Suprapubic skin (tissue), 4 donors: ENCODE measurements at places on chromosomes 12 and 14.

- peaks cover 42% of the 10 kb centered on the region for H3K4me1 ChIP-seq
- no peak for DNase-seq
- H3K36me3 ChIP-seq = no peaks in the 10 kb centered on the region
- H3K27ac ChIP-seq = no peak overlapping the region
These were observed 6.2 kb upstream of the KRT2 start for GRCh38 chr12:52658196-52658595.

- H3K27ac ChIP-seq = no peak overlapping the region
- no peak overlapping the region for H3K4me3 ChIP-seq
- no peak for DNase-seq
- no peaks in the 10 kb centered on the region for H3K4me1 ChIP-seq
- no peaks in the 10 kb centered on the region for H3K27me3 ChIP-seq
These were observed 108.0 kb downstream of the FIGNL2 start for GRCh38 chr12:51740536-51740935.

GRCh38 chr14:68264260-68264569 is 444.6 kb downstream of the RAD51B start:
- no peak overlapping the region for H3K27ac ChIP-seq
- H3K36me3 ChIP-seq = no peaks in the 10 kb centered on the region
- no peak overlapping the region for H3K4me3 ChIP-seq
- peaks cover 19% of the 10 kb centered on the region for H3K4me1 ChIP-seq

DNA sequence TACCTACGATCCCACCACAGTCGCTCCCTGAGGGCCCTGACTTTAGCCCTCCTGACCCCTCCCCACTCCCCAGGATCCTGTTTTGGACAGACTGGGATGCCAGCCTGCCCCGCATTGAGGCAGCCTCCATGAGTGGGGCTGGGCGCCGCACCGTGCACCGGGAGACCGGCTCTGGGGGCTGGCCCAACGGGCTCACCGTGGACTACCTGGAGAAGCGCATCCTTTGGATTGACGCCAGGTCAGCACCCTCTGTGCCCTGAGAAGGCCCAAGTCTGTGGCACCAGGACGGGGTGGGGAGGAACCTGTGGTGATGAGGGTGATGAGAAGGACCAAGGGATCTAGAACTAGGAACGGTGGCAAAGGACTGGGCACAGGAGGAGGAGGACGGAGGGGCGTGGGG is 29.9 kb upstream of the LRP1-AS start:
- DNase-seq = no peak
- H3K27ac ChIP-seq = no peak overlapping the region
- H3K4me1 ChIP-seq = peaks cover 61% of the 10 kb centered on the region
- no peaks in the 10 kb centered on the region for H3K27me3 ChIP-seq
- no peak overlapping the region for H3K4me3 ChIP-seq
- H3K36me3 ChIP-seq = peaks cover 58% of the 10 kb centered on the region

DNA sequence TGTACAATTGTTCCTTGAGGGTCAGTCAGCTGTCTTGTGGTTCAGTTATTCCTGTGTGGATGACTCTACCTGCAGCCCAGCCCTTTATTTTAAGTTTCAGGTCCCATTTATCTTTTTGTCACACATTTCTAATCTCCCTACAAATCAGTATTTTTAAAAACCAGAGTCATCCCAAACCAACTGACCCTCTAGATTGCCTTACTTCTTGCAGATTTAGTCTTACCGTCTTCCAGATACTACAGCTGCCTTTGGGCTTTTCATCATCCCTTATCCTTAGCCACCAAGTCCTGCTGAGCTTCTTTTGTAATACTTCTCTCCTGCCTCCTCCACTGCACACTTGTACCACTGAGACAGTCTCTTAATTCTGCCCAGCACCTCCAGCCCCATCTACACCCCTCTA is 54.9 kb downstream of the PRKCH start:
- no peak overlapping the region for H3K27ac ChIP-seq
- H3K36me3 ChIP-seq = peaks cover 3% of the 10 kb centered on the region
- no peak for DNase-seq

- H3K27ac ChIP-seq = no peak overlapping the region
- H3K36me3 ChIP-seq = peaks cover 27% of the 10 kb centered on the region
These were observed 126.3 kb upstream of the EVL start for GRCh38 chr14:99938896-99939295.

- DNase-seq = no peak
- H3K36me3 ChIP-seq = no peaks in the 10 kb centered on the region
- H3K4me1 ChIP-seq = peaks cover 13% of the 10 kb centered on the region
These were observed 76.4 kb upstream of the ANO4 start for GRCh38 chr12:100718187-100718586.

DNA sequence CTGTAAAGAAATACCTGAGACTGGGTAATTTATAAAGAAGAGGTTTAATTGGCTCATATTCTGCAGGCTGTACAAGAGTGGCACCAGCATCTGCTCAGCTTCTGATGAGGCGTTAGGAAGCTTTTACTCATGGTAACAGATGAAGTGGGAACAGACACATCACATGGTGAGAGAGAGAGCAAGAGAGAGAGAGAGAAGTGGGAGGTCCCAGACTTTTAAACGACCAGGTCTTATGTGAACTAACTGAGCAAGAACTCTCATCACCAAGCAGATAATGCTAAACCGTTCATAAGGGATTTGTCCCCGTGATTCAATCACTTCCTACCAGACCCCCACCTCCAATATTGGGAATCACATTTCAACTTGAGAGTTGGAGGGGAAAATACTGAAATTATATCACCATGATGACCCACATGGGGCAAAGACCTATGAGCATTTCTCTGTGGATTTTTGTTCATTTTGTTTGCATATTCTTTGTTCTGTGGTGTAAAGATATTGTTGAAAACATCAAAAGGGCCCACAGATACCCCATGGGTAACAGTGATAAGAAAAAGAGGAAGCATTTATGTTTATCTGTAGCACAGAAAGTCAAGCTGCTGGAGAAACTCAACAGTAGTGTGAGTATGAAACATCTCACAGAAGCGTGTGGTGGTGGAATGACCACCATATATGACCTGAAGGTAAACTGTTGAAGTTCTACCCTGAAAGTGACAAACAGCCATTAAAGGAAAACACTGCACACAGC is 135.2 kb upstream of the PDE3A start:
- H3K27me3 ChIP-seq = no peaks in the 10 kb centered on the region
- no peak overlapping the region for H3K4me3 ChIP-seq
- H3K36me3 ChIP-seq = no peaks in the 10 kb centered on the region

GRCh38 chr14:91281346-91281745 is 36.8 kb upstream of the GPR68 start:
- H3K4me3 ChIP-seq = no peak overlapping the region
- H3K27me3 ChIP-seq = no peaks in the 10 kb centered on the region
- H3K36me3 ChIP-seq = peaks cover 21% of the 10 kb centered on the region
- no peak for DNase-seq
- H3K4me1 ChIP-seq = no peaks in the 10 kb centered on the region

DNA sequence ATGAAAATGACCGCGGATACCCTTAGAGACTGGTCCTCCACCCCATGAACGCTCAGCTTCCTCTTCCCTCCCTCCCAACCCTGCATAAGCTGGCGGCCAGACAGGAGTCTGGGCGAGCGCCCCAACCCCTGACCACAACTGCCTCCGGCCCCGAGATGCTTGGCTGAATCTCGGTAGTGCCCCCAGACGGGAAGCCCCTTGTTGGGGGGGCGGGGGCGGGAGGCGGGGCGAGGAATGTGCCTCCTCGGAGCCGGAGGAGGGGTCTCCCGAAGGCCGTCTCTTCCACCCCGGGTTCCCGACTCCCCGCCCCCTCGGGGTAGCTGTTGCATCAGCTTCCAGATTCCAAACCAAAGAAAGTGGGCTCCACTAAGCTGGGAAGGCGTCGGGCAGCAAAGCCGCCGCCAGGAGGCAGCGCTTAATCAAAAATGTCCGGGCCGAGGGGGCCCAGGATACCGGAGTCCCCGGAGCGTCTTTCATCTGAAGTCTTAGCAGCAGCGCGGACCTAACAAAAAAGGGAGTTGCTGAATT is 7.1 kb upstream of the MRPL52 start:
- no peaks in the 10 kb centered on the region for H3K27me3 ChIP-seq
- DNase-seq = peak; percentile 90
- H3K4me1 ChIP-seq = peaks cover 34% of the 10 kb centered on the region
- H3K36me3 ChIP-seq = no peaks in the 10 kb centered on the region
- H3K27ac ChIP-seq = no peak overlapping the region

DNA sequence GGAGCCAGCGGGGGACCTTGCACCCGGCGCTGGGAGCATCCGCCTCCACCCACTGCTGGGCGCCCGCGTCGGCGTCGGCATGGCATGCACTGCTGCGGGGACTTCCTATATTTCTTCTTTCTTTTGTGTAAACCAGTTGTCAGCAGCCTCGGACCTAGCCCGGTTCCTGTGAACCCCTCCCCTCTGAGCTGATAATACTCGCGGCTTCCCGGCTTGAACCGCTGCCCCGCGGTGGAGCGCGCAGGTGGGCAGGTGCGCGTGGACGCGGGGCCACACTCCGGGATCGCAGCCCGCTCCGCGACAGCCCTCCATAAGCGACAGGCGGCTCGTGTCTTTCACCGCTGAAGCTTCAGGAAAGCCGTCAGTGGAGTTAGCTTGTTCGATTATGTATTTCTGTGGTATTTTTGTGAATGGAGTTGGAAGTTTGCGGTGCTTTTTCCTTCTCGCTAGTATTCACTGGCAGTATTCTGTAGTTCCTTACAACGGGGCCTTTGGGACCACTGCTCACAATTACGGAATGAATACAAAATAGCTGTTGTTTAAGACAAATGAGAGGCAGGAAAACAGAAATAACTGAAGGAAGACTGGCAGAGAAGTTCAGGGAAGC is 870 bp downstream of the BMAL2 start:
- H3K27me3 ChIP-seq = no peaks in the 10 kb centered on the region
- H3K4me3 ChIP-seq = peak overlapping the region; percentile 84
- peak overlapping the region; percentile 27 for H3K27ac ChIP-seq
- H3K36me3 ChIP-seq = no peaks in the 10 kb centered on the region

GRCh38 chr14:82379291-82379690 is 845.6 kb upstream of the SEL1L start:
- no peaks in the 10 kb centered on the region for H3K36me3 ChIP-seq
- no peaks in the 10 kb centered on the region for H3K27me3 ChIP-seq
- H3K4me3 ChIP-seq = no peak overlapping the region
- no peaks in the 10 kb centered on the region for H3K4me1 ChIP-seq

GRCh38 chr14:60183138-60183537 is 17.9 kb upstream of the DHRS7 start:
- no peak overlapping the region for H3K27ac ChIP-seq
- no peak overlapping the region for H3K4me3 ChIP-seq
- DNase-seq = no peak
- peaks cover 6% of the 10 kb centered on the region for H3K4me1 ChIP-seq
- H3K27me3 ChIP-seq = no peaks in the 10 kb centered on the region
- H3K36me3 ChIP-seq = no peaks in the 10 kb centered on the region

GRCh38 chr14:22837114-22837749 is 847 bp downstream of the MMP14 start:
- peak; percentile 85 for DNase-seq
- peaks cover 47% of the 10 kb centered on the region for H3K4me1 ChIP-seq
- H3K4me3 ChIP-seq = peak overlapping the region; percentile 86
- H3K27ac ChIP-seq = peak overlapping the region; percentile 96
- no peaks in the 10 kb centered on the region for H3K27me3 ChIP-seq

GRCh38 chr12:49674318-49674981 is 32.8 kb downstream of the FMNL3 start:
- H3K4me3 ChIP-seq = no peak overlapping the region
- H3K36me3 ChIP-seq = no peaks in the 10 kb centered on the region
- DNase-seq = no peak
- H3K4me1 ChIP-seq = peaks cover 53% of the 10 kb centered on the region
